ENCODE measurements at places on chromosomes 12 and 14.

DNA sequence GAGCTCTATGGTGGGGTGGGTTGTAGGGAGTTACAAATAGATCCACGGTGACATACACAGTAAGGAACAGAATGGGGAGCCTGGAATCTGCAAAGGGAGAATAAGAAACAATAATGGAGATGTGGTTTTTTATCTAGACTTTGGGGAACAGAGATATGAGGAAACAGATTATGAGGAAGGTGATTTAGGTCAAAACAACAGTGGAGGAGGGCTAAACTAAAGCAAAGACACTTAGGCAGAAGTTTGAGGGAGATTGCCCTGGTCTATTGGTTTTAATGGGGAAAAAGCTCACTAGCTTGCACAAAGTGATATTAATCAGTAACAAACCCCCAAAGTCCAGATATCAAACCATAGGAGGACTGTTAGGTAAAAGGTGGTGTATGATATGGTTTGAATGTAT lies 144.5 kb upstream of the DYRK2 start:
- DNase-seq = no peak

DNA sequence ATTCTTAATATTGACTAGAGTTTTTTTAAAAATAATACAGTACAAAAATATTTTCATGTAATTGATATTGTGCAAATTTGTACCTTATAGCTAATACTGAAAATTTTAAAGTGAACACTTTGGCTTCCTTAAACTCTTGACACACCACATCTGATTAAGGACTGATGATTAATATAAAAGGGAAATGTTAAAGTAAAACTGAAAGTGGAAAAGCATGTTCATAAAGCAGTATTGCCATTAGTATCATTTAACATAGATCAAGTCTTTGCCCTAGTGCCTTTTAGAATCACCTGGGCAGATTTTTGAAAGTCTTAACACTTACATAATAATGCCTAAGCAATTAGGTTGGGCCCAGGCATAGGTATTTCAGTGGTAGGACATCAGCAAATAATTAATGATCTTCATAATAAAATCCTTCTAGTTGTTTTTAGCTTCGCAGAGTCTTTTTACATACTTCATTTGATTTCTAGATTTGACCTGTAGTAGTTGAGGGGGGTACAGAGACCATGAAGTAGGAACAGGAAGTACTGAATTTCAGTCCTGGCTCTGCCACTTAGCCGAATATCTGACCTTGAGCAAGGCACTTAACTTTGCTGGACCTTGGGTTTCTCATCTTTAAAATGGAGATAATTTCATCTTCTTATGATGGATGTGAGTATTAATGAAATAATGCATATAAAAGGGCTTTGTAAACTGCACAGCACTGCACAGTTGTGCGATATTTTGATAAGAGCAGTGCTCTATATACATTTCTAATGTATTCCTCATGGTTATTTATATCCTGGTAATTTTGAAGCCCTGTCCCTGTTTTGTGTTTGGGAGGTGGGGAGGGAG lies 43.7 kb downstream of the MARK3 start:
- DNase-seq = no peak

DNA sequence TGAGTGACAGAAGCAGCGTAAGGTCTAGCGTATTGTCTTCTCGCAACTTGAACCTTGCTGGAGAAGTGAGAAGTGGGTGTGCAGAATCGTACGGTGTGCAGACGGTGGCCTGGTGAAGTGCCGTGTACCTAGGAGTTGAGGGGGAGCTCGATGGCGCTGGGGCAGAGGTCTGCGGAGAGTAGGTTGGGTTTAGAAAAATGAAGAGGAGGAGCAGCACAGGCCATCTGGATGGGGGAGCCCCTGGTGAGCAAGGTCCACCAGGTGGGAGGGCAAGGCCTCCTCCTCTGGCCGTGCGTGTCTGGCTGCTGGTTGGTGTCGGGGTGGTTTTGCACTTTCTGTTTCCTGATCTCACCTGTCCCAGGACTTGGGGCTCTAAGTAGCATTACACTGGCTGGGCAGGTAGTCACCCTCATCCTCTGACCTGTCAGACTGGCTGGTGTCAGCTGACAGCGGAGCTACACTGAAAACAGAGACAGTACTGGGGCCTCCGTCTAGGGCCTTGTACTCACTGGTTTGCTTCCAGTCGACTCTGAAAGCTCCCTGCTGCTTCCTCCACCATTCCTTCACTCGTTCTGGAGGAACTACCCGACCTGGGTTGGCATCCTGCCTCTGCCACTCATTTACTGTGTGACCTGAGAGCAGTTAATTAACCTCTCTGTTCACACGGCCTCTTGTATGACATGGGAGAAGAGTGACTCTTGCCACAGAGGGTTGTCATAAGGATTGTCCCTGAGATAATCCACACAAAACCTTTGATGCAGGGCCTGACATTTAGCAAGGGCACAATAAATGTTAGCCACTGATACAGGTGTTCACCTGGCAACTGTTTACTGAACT lies 228.3 kb downstream of the SLC41A2 start:
- no peak for DNase-seq

DNA sequence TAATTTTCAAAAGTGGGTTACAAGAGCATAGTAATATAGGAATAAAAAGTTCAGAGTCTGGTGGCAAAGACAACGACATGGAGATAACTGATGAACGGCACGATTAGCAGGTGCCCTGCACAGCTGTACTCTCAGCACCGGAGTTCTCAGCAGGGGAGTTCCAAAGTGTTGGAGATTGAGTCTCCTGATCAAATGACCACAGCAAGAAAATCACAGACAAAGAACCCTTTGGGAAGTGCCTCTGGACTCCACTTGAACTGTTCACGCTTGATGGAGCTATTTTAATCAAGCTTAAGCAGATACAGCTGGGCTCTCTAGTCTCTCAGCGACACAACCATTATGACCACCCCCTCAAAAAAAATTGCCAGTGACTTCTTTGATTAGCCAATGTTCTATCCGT lies 153.1 kb downstream of the ALG10B start:
- no peak for DNase-seq

DNA sequence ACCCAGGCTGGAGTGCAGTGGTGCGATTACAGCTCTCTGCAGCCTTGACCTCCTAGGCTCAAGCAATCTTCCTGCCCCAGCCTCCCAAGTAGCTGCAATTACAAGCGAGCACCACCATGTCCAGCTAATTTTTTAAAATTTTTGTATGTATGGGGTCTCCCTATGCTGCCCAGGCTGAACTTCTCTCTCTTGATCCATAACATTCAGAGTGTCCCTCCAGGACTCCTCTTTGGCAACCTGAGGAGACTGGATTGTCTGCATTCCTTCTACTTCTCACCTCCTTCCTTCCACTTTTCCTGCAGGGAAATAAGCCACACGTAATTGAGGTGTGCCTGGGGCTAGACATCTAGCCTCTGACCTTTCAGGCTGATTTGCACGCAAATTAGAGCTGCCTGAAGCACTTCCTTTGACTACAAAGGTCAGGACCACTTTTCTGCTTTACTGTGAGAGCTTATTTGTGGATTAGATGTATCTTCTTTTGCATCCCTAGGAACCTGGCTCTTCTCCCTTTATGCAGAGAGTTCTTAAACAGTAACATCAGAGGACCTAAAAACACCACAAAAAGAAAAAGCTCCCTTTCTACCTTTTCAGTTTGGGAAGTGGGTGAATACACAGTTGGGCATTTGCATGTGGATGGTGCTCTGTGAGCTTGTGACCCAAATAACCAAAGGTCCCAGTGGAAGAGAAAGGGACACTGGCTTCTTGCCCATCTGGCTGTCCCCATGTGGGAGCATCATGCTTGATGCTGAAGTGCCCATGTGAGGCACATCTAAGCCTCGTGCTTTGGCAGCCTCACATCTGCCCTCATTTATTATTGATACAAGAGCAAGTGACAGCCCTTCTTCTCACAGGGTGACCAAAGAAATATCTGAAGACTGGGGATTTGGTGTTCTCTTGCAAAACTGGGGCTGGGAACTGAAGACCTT lies 33.5 kb downstream of the PYGL start:
- no peak for DNase-seq

- DNase-seq = no peak
These were observed 406.3 kb upstream of the DCN start for GRCh38 chr12:91588874-91589454.

- no peak for DNase-seq
These were observed 1.0 kb downstream of the PPP1R36 start for GRCh38 chr14:64550621-64551333.

GRCh38 chr12:66210840-66211239 lies 21.8 kb downstream of the IRAK3 start:
- DNase-seq = no peak

DNA sequence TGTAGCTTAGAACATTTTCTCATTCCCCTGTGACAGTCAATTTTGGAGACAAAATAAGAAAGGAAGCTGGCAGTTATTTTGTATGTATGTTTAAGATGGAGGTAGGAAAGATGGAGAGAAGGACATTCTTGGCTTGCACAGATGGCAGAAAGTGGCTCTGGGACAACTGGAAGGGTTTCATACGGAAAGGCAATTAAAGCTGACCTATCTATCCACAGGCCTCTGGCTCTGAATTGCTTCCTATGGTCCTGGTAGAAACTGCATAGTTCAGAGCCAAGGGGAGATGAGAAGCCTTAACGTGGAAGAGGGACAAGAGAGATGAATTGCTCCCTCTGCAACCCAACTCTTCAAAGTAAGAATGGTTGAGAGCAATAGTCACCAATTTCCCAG lies 8.0 kb upstream of the NPFF start:
- no peak for DNase-seq

DNA sequence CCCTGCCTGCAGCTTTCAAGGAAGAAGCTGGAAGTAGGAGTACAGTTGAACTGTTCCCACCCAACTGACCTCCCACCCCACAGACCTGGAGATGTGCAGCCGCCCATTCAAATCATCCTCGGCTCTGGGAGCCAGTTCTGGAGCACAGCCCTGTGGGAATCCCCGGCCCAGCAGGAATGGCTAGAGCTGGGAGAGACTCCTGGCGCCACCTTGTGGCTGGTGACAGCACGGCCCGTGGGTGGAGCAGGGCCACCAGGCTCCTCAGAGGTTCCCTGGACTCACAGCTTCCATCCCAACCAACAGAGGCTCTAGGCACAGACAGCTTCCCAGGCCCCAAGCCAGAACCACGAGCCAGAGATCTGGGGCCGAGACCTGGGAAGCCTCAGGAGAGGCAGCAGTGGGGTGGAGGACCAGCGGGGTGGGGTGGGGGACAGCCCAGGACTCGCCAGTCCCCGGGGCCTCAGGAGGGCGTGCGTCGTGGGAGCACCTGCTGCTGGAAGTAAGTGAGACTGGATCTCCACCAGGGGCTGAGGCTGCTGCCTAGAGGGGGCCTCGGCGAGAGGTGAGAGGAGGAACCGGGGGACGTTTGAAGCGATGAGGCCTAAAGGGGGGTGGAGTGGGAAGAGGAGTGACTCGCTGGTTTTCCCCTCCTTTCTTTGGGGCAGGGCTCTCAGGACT lies 43.4 kb downstream of the RNF34 start:
- DNase-seq = peak; percentile 14

DNA sequence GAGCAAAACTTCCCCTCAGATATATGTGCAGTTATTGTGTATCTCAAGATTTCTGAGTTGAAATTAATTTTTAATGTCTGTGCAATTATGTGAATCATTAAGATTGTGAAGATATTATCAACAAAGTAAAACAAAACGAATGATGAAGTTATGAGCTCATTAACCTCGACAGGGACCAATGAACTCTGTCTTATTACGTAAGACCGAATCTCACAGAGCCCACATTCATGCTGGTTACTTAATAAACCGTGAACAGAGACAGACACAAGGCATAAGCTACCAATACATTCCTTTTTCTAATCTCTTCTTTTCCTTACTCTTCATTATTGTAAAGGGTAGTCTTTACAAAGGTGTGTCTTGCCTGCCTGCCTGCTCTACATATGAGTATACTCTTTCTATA lies 568.7 kb downstream of the RPS29 start:
- DNase-seq = no peak

GRCh38 chr14:67389275-67389674 lies 22.7 kb downstream of the PLEK2 start:
- no peak for DNase-seq

GRCh38 chr12:106582641-106583230 lies at the start of gene RFX4:
TSS of gene RFX4 (plus strand) at chr12:106583004. CDS start at chr12:106583321, 317 bp downstream.
- DNase-seq = no peak

- no peak for DNase-seq
These were observed 1012.1 kb downstream of the BCL11B start for GRCh38 chr14:98259881-98260280.

GRCh38 chr12:88424791-88425730 lies 155.2 kb downstream of the KITLG start:
- no peak for DNase-seq

DNA sequence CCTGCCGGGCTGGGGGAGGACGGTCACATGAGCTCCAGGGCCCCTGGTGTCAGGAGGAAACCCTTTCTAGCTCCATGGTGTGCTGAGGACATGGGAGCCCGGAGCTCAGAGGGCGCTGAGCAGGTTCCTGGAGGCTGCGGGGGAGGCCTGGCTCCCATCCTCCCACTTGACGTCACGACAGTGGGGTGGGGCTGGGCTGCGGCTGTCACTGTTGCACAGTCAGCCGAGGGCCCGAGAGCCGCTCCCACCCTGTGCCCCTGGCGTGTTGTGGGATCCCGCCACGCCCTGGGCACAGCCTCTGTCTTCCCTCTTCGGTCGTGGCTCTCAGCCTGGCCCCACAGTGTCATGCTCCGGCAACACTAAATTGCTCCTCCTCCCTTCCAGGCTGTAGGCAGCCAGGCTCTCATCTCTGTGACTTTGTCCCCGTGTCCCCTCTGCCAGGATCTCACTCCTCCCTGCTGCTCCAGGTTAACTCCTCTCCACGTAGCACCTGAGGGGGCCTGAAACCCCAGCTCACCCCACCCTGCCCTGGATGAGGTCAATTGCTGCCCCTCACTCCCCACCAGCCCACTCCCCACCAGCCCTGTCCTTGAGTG lies 33.0 kb downstream of the BEGAIN start:
- no peak for DNase-seq

- no peak for DNase-seq
These were observed 16.4 kb downstream of the BBOF1 start for GRCh38 chr14:74035556-74035955.

- DNase-seq = no peak
These were observed 377 bp upstream of the TIMELESS start for GRCh38 chr12:56449622-56449984.

- no peak for DNase-seq
These were observed 693.3 kb upstream of the TBX3 start for GRCh38 chr12:115377230-115377629.

DNA sequence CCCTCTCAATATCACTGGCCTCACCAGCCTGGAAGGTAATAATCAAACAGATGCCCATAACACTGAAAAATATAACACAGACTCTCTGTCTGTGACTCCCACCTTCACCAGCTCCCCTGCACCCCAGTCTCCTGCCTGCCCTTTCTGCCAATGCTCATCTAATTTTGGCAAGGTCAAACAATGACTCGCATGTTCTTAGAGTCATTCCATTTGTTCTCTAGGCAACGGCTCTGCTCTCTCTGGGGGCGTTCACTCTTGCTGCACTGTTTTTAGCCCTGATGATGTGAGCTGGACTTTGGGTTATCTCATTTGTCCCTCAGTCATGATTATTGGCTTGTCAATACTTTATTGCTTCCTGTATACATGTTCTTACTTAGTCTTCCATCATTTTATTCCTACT lies 691.8 kb downstream of the FLRT2 start:
- DNase-seq = no peak

GRCh38 chr12:105724641-105725040 lies 394.1 kb downstream of the C12orf75 start:
- DNase-seq = no peak

- DNase-seq = no peak
These were observed 620.1 kb downstream of the VRK1 start for GRCh38 chr14:97417331-97417730.

- no peak for DNase-seq
These were observed 1.0 kb downstream of the PCNX1 start for GRCh38 chr14:70907996-70908934.

GRCh38 chr14:79581912-79582576 lies 629.3 kb downstream of the DIO2 start:
- no peak for DNase-seq

- DNase-seq = no peak
These were observed at the start of gene ITGA5 for GRCh38 chr12:54419088-54419887. TSS of gene ITGA5 (minus strand) at chr12:54419266. CDS start at chr12:54419198, 68 bp downstream.
